ENCODE measurements at places on chromosomes 7 and 10.

- no peak for ATAC-seq
These were observed 640.2 kb downstream of the ARL4A start for GRCh38 chr7:13327669-13328068.

DNA sequence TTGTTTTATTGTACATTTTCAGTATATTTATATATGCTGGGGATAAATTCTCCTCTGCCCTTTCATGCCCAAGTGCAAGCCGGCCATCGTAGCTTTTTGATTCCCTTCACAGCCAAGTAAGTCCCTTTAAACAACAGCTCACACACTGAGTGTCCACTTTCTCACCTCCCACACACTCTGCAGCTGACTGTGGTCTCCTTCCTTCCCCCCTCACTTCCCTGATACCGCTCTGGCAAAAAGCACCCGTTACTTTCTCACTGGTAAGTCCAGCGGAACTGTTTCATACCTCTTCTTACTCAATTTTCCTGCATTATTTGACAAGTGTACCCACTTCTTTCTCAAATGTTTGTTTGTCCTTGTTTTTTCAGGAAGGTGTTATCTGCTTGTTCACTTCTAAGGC is 35.2 kb downstream of the MGAM start:
- no peak for ATAC-seq

DNA sequence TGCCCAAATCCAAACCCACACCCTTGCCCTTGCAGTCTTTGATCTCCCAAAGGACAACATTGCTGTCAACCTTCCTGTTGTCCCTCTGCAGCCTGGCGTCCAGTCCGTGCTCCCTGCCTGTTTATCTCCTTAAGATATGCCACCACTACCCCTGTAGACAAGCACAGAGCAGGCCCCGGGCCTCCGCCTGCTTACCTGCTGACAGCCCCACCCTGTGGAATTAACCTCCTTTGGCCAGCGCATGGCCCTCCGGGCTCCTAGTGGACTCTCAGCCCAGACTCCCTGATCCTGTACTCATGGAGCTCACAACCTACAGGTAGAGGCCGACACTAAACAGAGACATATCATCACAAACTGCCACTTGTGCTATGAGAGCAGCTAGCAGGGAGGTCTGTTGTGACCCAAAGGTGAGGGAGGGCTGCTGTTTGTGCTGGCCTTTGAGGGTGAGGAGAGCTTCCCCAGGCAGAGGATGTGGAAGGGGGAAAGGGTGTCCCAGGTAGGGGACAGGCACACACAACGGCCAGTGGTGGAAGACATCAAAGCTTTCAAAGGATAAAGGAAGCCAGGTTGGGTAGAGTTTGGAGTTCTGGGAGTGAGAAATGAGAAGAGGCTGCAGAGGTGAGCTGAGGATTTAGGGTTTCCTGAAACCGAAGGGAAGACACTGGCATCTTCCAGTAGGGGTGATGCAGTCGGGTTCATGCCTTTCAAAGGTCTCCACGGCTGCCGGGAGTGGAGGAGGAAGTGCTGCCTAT is 174.5 kb upstream of the ZMIZ1 start:
- no peak for ATAC-seq

GRCh38 chr10:71912431-71912830 is 51.8 kb upstream of the CHST3 start:
- ATAC-seq: no peak

DNA sequence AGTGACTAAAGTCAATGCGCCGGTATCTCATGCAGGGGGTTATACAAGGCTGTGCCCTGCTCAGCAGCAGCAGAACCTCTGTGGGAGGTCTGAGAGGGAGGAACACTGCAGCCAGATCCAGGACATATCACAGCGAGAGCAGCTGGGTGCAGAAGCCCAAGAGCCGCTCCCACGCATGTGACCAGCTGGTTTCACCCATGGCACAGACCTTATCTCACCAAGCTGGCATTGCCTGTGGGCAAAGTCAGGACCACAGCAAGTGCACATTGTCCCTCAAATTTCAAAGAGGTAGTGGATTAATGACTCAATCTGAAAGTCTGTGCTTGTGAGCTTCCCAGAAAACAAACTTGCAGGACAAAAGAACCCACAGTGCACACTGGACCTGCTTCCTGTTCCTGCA is 31.6 kb upstream of the AKR1C1 start:
- no peak for ATAC-seq

DNA sequence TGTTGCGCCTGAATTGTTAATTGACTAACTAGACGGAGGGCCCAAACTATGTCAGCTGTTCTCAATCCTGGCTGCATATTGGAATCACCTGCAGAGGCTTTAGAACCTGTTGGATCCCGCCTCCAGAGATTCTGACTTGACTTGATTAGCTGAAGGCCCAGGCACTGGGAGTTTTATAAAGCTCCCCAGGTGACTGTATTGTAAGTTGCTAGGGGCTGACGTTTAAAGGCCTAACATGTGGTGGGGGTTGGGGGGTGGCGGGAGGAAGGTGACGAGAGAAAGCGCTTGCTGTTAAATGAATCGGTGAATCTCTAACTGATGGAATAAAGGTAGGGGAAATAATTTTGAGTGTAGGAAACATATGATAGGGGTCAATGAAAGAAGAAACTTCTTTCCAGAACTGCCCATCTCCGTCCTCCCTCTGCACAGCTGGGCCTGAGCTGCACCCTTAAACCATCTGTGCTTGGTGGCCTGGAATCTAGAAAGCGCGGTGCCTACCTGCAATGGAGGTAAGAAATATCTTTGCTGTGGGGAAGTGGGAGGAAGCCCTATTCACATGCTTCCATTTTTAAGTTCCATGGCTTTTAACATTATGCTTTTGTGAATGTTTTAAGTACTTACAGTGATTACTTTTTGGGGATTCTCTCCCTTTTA is 225.0 kb upstream of the FAM3C start:
- no peak for ATAC-seq

DNA sequence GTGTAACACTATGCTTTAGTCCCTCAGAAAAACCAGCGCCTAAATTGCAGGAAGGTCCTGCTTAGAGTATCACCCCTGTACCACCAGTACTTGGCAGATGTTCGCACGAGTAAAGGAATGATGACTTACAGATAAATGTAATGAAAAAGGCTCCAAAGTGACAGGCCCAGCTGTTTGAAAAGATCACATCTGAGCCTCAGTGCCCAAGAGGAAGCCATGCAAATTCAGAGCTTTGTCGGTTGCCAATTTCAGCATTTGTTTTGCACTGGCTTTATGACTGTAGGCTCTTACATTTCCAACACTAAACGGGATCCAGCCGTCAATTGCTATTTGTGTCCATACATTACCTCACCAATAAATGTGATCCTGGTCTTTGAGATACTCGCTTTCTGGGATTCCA is 60.6 kb upstream of the GAD2 start:
- no peak for ATAC-seq

DNA sequence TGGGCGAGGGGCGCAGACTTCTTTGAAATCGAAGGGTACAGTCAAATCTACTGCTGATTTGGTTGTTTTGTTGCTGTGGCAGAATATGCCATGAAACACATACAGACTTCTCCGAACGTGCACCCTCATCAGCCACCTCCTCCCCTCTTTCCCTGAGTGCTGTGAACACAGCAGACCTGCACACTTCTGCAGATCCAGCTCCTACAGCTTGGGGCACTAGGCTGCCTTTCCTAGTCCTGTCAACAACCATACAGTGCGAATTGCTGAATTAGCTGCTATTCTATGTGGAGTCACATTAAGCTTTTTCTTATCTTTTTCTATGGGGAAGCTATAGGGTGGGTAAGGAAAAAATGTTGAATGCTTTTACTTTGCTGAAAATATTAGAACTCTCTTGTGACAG is 57.5 kb downstream of the COL17A1 start:
- ATAC-seq: peak; percentile 68

DNA sequence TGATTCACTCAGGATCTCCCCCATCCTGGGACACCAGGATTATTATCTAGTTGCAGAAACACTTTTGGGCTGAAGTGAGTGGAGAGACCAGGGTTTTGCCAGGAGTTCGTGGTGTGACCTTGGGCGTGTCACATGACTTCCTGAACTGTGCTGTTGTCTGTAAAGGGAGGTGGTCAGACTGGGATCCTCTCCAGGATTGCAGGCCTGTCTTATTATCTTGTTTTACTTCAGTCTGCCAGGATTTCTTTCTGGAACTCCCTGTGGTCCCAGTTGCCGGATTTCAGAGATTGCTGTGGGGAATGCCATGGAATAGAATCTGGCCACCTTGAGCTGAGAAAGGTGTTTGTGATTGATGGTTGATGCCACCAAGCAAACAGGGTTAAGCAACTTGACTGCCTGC is 35.8 kb downstream of the CRCP start:
- no peak for ATAC-seq

GRCh38 chr10:6579904-6580278 is at the start of gene PRKCQ:
TSS of gene PRKCQ (minus strand) at chr10:6580276. CDS start at chr10:6515135, 65,141 bp downstream.
- no peak for ATAC-seq

DNA sequence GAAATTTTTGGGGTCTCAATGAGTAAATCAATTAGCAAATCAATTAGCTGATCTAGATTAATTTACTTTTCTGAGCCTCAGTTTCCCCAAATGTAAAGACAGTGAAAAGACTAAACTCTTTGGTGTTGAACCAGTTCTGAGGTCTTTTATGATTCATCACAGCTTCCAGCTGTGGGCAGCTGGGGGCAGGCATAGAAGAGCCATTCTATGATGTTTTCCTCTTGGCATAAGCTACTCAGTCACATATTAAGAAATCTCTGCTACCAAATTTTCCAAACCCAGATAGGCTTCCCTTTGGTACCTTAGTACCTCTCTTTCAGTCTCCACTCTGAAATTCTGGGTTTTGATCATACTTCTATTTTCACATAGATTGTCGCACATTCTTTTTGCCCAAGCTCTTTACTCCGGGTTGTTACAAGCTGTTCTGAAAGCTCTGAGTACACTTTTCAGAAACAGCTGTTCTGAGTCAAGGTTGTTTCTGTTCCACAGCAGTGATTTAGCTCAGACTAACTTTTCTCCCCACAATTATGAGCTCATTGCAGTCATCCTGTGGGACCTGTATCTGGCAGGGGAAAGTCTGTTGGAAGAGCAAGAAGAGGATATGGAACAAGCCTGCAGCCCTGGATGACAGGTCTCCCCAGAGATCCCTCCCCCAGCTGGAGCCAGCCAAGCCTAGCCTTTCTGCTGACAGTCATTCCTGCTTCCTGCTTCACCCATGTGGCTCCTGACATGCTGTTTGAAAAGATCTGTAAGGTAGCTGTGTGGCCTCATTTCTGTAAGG is 599.6 kb upstream of the GHITM start:
- ATAC-seq: no peak

GRCh38 chr7:82805527-82805960 is 357.1 kb downstream of the PCLO start:
- ATAC-seq: no peak

DNA sequence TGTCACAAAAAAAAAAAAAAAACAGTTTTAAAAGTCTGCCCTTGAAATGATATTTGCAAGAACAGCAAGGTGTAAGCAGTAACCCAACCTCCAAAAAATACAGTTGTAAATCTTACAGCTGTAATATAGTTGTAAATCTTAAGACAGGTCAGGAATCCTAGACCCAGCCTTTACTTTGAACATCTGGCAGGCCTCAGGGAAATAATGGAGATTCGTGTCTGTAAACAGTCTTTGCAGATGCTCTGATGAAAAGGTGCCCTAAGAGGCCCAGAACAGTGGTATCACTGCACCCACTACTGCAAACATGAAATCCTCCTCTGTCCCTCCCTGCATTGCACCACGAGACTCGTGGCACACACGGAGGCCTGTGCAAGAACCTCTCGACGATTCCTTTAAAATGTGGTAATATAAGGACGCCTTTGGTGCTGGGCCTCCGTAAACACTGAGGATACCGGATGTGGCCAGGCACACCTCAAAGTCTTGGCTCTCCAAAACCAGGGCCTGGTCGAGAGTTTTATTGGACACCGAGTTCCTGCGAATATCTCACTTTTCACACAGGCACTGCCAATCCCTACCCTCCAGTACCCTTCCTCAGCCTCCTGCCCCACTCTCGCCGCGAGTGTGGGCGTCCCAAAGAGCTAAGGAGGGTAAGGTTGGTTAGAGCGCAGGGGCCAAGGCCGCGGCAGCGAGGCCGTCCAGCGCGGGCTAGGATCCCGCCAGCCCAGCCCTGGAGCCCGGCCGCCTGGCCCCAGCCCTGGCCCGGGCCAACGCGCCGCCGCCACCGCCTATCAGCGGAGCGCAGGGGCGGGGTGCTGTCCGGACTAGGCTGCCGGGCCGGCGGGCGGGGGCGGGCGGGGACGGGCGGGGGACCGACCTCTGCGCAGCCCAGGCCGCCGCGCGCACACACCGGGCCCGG is at the start of gene REEP3:
REEP3 (plus strand) TSS at position 902 of the 916 bp plus-strand sequence. CDS start 145 bp downstream, outside the sequence.
- ATAC-seq: peak; percentile 80

DNA sequence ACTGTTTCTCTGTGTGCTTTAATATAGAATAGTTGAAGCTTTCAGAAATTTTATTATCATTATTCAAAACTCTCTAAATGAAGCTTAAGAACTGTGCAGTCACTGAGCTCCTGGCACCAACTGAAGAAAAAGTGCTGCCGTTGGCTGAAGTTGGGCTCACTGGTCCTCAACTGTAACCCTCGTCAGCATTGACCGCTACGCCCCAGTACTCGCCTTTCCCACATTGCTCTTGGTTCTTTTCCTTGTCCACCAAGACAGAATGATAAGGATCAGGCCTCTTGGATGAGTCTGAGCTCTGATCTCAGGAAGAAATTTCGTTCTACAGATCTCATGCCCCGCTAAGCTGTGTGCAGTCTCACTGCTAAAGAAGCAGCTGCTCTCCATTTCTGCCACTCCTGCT is 7.9 kb upstream of the TAF3 start:
- no peak for ATAC-seq

DNA sequence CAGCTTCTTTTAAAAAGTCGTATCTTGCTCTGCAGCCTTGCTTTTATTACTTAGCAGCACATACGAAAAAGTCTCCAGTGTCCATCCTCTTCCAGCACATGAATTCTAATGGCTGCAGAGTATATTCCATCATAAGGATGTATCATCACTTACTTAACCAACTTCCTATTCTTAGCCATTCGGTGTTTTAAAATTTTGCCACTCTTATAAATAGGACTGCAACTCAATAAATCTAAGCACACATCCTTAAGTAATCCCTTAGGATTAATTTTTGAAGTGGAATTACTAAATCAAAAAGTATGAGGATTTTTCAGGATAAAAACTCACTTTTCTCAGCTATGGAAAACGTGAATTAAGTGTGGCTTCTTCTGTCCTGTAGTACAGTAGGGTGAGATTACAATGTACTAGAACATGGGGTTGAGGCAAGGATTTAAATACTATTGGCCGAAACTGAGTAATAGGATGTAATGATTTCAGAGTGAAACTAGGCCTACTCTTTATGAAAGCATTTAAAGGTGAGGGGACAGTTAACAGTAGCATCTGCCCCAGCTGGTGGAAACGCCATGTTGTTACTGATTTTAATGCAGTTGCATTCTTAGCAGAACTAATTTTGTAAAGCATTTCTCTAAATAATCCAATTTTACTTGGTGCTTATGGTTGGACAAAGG is 1035.5 kb downstream of the LRMDA start:
- no peak for ATAC-seq

- ATAC-seq: no peak
These were observed 143.4 kb downstream of the DOCK1 start for GRCh38 chr10:127048630-127049029.

DNA sequence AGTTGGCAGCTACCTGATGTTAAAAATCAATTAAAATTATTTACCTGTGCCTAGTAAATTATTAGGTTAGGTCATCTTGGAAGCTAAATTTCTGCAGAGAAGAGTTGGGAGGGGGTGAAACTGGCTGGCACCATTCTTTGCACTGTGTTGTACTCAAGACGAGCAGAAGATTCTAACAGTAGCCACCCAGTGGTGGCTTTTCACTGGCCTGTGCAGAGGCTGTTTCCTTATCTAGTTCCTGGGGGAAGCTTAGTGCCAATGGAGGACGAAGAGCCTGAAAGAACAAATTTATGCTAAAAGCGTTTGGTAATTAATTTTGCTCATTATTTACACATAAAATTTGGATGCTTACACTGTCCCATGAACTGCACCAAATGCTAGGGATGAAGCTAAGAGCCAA is 595.3 kb downstream of the XPNPEP1 start:
- ATAC-seq: no peak
